ENCODE measurements at places on chromosomes 3 and 15. TPM values are rescaled to one million over a fixed set of nuclear protein-coding genes. Genes with fewer than 3 reads are reported as not detected.

Gene MASP1
- 0.21 TPM for total RNA-seq

Gene LRRN1
- under 0.01 TPM for total RNA-seq

Gene CCDC32
- 11.6 TPM for total RNA-seq

Gene ZPLD1
- total RNA-seq: 0.07 TPM

Gene SAXO2
- total RNA-seq: 3.1 TPM

Gene DNAH1
- 1.9 TPM for total RNA-seq

Gene CHRNA7
- total RNA-seq: 0.50 TPM

Gene CORO2B
- under 0.01 TPM for total RNA-seq

Gene OCA2
- total RNA-seq: 2.5 TPM

Gene HESX1
- 0.43 TPM for total RNA-seq

Gene POC1A
- 2.3 TPM for total RNA-seq

Gene CHRFAM7A
- 0.36 TPM for total RNA-seq

Gene SETMAR
- 4.4 TPM for total RNA-seq

Gene ITPR1
- total RNA-seq: 7.9 TPM

Gene IL5RA
- total RNA-seq: not detected

Gene WDR93
- total RNA-seq: not detected

Gene GPX1
- 358 TPM for total RNA-seq

Gene CCDC13
- 0.71 TPM for total RNA-seq

Gene B3GNT5
- 43.7 TPM for total RNA-seq

Gene SEMA3G
- total RNA-seq: 0.34 TPM

Gene RARRES1
- total RNA-seq: not detected

Gene STRIT1
- total RNA-seq: not detected

Gene RAMAC
- 51.1 TPM for total RNA-seq

Gene TNFSF10
- 191 TPM for total RNA-seq

Gene SKOR1
- under 0.01 TPM for total RNA-seq

Gene ATP2B2
- not detected for total RNA-seq

Gene PARP6
- 24.3 TPM for total RNA-seq

Gene DCBLD2
- total RNA-seq: 98.1 TPM

Gene C3orf22
- not detected for total RNA-seq

Gene NISCH
- total RNA-seq: 27.3 TPM

Gene SLC28A1
- total RNA-seq: not detected

Gene NLGN1
- total RNA-seq: 0.36 TPM

Gene ANKRD34C
- not detected for total RNA-seq

Gene COL6A5
- not detected for total RNA-seq

Gene ASB7
- total RNA-seq: 22.1 TPM

Gene ALDH1A2
- total RNA-seq: 0.85 TPM

Gene INSYN1
- 1.7 TPM for total RNA-seq

Gene KCNMB3
- total RNA-seq: 0.34 TPM

Gene ARHGEF26
- 0.34 TPM for total RNA-seq

Gene CHST13
- total RNA-seq: not detected

Gene ITGB5
- total RNA-seq: 155 TPM

Gene FYTTD1
- 82.5 TPM for total RNA-seq

Gene ALG1L2
- total RNA-seq: not detected

Gene ISG20
- total RNA-seq: 4.8 TPM

Gene ATP2C1
- 237 TPM for total RNA-seq

Gene EPHA6
- 0.36 TPM for total RNA-seq

Gene LYZL4
- not detected for total RNA-seq

Gene CX3CR1
- not detected for total RNA-seq

Gene ST3GAL6
- 1.4 TPM for total RNA-seq

Gene GATA2
- total RNA-seq: not detected

Gene SFMBT1
- 10.3 TPM for total RNA-seq

Gene TP63
- total RNA-seq: 254 TPM

Gene GCNT3
- 3.4 TPM for total RNA-seq

Gene ATP8B4
- 1.00 TPM for total RNA-seq

Gene GTPBP8
- total RNA-seq: 29.0 TPM

Gene EFCC1
- total RNA-seq: not detected

Gene CYP1A2
- not detected for total RNA-seq

Gene SELENOT
- total RNA-seq: 162 TPM

Gene SPINK8
- not detected for total RNA-seq

Gene RASGRP1
- total RNA-seq: 0.50 TPM

Measured in nasal cavity respiratory epithelium epithelial cell of viscerocranial mucosa (primary cell).